ENCODE measurements at places on chromosomes 4 and X. TPM values are rescaled to one million over a fixed set of nuclear protein-coding genes. Genes with fewer than 3 reads are reported as not detected.

The MGAT4D gene
- not detected for total RNA-seq

The NLRP2B gene
- total RNA-seq, result 0.16 TPM

The SRPK3 gene
- 31.9 TPM for total RNA-seq

The ATP1B4 gene
- total RNA-seq, result 0.12 TPM

The NAA11 gene
- total RNA-seq, result not detected

- no peak for DNase-seq
Observed at GRCh38 chr4:76061982-76062381, 12.5 kb upstream of the ART3 start.

DNA sequence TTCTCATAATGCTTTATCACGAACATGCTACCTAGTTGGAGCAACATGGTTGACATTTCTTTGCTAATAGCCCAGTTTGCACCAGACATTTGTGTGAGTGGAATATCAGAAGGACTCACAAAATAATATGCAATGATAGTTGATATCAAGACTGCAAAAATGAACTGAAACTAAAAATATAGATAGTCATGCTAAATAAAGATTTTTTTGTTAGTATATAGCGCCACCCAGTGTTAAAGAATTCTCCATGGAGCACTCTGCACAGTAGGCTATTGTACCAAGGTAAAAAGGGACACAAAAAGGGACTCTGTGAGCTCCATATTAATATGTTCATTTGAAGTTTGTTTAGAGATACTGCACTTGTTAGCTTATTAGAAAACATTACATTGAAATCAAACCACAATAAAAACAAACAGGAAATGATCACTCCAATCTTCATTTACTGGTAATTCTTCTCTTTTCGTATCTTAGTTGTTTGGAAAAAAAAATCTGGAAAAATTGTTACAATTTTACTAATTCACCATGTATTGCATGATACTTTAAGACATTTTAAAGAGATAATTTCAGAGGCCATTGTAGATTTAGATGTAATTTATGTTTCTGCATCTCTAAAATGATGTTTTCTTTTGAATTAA is 1509.6 kb downstream of the ADGRL3 start:
- DNase-seq, result no peak

GRCh38 chr4:73721435-73721834 is 18.9 kb upstream of the CXCL8 start:
- no peak for DNase-seq

DNA sequence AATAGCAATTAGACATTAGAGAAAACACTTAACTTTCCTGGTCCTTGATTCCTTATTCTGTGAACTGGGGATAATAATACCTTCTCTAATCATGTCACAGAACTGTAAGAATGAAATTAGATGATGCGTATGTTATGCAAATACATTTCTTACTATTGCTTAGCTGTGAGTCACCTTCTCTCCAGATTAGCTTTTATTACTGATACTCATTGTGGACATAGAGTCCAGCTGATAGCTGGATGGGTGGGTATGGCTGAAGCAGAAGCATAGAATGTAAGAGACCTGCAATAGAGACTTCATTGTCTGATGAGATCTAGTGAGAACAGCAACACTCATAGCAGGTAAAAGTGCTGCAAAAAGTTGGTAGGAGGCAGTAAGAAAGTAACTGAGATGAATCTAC is 437.2 kb upstream of the ZFP42 start:
- DNase-seq, result no peak

DNA sequence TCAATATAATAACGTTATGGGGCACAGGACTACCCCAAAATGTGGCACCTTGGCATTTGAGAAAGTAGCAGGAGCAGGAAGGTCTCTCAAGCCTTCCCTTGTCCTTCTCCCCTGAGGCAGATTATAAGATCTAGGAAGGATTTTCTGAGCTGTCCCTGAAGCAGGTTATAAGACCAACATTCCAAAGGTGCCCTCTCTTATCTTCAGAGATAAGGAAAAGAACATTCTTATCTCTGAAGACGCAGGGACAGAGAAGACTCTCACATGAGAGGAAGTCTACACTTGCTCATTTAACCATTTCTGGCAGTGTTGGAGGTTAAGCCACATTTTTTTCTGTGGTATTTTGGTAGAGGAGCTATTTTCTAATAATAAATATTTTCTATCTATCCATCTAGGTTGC is 437.9 kb upstream of the MAOA start:
- no peak for DNase-seq

DNA sequence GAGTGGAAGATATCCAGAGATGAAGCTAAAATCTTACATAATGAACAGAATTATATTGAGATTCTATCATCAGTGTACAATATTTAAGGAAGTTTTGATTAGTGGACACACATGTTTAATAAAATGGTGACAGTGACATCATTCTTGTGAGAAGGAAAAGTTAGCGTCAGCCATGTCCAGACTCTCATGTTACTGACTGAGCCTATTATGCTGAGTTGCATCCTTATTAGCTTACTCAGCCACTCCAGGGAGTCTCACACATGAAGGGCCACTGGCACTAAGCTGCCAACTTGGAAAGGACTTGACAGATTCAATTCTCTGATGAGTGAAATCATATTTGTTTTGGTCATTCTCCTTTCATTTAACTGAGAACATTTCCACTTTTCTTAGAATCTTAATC is 170.6 kb downstream of the BANK1 start:
- DNase-seq, result no peak

DNA sequence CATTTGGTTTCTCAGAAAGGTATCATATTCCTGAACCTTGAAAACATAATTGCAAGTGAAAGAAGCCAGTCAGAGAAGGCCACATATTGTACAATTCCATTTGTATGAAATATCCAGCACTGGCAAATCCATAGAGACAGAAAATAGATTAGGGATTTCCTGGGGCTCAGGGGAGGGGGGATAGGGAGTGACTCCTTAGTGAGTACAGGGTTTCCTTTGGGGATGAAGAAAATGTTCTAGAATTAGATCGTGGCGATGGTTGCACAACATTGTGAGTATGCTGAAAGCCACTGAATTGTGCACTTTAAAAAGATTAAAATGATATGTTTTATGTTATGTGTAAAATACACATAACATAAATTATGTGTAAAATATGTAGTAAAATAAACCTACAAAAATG is 10.3 kb downstream of the XPNPEP2 start:
- DNase-seq, result no peak

- DNase-seq, result no peak
Observed at GRCh38 chr4:152165146-152165545, 370.7 kb downstream of the FBXW7 start.

DNA sequence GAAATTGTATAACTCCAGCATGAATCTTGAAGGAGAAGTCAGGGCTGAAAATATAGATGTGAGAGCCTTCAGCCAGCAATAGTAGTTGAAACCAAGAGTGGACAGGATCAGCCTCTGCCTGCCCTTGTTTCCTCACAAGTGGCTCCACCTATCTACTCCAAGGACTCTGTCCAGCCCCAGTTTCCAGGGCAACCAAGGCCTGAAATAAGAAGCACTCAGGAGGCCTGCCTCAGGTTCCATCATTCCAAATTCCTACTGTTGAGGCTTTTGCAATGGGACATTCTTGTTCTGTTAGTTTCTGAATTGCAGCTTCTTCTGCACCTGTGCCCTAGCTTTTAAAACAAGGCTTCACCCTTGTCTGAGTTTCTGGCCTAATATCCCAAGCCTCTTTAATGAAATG is 41.6 kb downstream of the TRPC5OS start:
- no peak for DNase-seq

- DNase-seq, result no peak
Observed at GRCh38 chr4:1236103-1236641, 12.8 kb downstream of the CTBP1 start.

- DNase-seq, result no peak
Observed at GRCh38 chrX:41616255-41616654, 72.5 kb upstream of the GPR34 start.

GRCh38 chrX:131072871-131073571 is 14.9 kb downstream of the ARHGAP36 start:
- no peak for DNase-seq

GRCh38 chr4:17324386-17324830 is 187.5 kb downstream of the QDPR start:
- no peak for DNase-seq

DNA sequence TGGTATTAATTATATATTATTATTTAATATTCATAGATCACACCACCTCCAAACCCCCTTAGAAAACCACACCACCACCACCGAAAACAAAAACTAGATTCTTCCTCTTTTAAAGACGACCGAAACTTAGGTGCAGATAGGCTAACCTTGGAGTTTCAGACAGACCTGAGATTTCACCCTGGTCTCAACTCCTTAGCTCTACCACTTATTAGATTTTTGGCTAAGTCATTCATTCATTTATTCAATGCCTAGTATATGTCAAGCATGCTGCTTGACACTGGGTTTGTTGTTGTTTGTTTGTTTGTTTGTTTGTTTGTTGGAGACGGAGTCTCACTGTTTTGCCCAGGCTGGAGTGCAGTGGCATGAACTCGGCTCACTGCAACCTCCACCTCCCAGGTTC is 9.5 kb upstream of the BMP2K start:
- DNase-seq, result no peak

Data from heart left ventricle (tissue), 16 donors.